ENCODE measurements at places on chromosomes 11 and 22.

DNA sequence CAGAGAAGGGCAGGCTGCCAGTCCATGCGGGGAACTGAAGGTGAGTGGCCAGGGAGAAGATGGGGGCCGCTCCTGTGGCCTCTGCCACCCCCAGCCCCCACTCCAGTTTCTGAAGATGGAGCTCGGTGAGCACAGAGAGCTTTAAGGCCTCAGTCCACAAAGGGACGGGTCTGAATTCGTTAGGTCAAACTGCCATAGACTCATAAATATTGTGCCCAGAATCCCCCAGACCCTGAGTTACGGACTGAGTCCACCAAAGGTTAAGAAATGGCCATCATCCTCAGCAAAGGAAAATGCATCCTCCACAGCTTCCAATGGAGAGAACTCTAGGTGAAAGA is 344.2 kb downstream of the BUD13 start:
- no peak for DNase-seq

GRCh38 chr11:85822814-85823213 is 11.9 kb upstream of the SYTL2 start:
- DNase-seq: no peak

GRCh38 chr22:40203572-40203971 is 25.8 kb downstream of the TNRC6B start:
- no peak for DNase-seq

GRCh38 chr11:60457576-60457975 is 1.9 kb downstream of the MS4A1 start:
- no peak for DNase-seq

GRCh38 chr11:94654201-94654600 is 87.0 kb downstream of the PIWIL4 start:
- DNase-seq: no peak

GRCh38 chr11:132559331-132560036 is 972.8 kb downstream of the OPCML start:
- peak; percentile 60 for DNase-seq

DNA sequence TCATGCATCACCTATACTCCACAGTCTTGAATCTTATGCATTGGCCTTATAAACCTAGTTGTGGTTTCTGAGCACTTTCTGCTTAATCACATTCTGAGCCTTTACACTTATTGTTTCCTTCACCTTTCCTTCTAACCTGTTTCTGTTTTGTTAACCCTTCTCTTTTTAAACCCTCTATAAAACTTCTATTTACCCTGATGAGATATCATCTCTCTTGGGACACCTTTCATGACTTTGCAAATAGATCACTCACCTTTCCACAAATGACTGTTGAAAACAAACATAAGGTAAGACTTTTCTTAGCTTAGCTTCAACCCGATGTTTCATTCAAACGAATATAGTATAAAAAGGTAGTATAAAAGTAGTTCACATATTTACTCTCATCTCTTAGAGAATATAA is 483.6 kb downstream of the FAM181B start:
- no peak for DNase-seq

All from NCI-H524 (cell line).